ENCODE measurements at places on chromosomes 11 and 22.

DNA sequence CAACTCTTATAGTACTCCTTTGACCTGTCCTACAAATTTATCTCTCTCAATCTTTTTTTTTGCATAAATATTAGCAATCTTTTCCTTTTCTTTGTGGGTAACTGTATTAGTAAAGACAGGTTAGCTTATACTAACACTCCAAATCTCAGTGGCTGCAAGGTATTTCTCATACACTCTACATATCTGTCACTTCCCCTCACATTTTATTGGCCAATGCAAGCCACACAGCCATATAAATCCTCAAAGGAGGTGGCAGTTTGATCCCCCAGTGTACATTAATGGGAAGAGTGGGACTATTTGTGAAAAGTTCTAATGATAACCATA, 42.6 kb upstream of the EED start:
- no peak for DNase-seq

- DNase-seq: no peak
These were observed 73.9 kb downstream of the BDNF start for GRCh38 chr11:27626269-27626937.

DNA sequence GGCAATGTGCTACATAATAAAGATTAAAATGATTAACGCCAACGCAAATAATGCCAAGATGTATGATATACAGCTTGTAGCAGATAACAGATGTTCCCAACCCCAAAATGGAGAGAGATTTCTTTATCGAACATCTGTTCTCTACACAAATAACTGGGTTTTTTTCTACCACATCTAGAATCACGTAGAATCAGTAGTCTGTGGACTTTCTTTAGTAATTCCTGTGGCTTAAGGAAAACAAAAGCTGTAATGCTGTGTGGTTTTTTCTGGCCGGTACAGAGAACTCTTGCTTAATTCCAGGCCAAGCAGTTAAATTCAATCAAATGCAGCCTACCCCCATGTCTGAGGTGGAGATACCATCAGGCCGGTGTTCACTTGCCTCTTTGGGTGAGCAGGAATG, 303.4 kb downstream of the FAT3 start:
- DNase-seq: no peak

- DNase-seq: no peak
These were observed 868.5 kb downstream of the TBC1D22A start for GRCh38 chr22:47630741-47631534.

GRCh38 chr11:36109850-36110606, 166.2 kb downstream of the LDLRAD3 start:
- no peak for DNase-seq

DNA sequence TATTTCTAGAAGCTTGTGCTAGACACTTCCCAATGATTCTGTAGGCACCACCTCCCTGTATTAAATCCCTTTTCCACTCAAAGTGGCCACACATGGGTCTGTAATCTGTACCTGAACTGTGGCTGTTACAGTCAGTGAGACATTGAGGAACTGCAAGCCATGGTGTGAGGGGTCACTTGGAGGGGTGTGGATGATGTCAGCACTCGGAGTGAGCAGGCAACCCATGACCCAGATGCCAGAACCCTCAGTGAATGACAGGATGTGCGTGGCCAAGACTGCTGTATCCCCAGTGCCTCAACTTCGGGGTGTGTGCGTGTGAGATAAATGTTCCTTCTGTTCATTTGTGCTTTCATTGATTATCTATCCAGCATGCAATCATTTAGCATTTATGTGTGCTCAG, 14.7 kb upstream of the SHANK3 start:
- DNase-seq: no peak

DNA sequence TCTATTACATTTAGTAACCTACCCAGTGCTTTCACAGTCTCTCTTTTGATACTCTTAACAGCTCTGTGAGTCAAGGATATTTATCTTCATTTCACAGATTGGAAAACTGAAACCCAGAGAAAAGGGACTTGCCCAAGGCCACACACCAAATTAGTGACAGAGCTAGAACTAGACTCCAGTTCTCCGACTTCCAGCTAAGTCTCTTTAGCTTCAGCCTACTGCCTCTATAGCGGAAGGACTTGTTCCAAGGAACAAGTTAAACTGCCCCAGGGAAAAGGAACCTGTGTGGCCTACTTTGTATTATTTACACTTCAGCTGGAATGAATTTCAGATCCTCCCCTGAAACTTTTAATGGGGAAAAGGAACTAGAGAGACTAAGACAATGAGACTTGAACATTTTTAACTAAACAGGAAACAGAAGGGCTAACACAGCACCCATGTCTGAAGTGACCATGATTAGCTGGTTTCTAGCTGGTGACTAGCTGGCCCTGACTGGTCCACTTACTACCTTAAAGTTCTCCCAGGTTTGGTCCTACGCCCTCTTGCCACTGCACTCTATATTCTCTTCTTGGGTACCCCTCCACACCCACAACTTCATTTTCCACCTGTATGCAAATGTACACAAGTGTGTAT, 1.3 kb downstream of the LRRC51 start:
- no peak for DNase-seq

DNA sequence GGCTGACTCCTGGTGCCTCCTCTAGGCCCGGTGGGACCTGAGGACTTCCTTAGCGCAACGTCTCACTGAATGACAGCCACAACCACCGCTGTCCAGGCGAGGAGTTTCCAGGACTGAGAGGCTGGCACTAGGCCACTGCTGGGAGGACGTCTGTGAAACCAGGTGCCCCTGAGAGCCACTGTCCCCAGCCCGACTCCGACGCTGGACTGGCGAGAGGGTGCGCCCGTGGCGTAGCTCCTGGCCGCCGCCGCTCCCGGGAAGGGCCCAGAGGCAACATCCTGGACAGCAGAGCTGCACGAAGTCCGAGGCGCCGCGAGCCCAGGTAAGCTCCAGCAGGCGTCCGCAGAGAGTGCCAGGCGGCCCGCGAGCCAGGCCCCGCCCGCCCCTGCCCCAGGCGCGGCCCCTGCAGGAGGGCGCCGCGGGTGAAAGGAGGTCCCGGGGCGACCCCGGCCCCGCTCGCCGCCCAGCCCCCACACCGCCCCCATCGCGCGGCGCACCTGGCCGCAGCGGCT, 525 bp downstream of the DGCR2 start:
- DNase-seq: no peak

- DNase-seq: no peak
These were observed 207.2 kb upstream of the CTSC start for GRCh38 chr11:88544656-88545280.

DNA sequence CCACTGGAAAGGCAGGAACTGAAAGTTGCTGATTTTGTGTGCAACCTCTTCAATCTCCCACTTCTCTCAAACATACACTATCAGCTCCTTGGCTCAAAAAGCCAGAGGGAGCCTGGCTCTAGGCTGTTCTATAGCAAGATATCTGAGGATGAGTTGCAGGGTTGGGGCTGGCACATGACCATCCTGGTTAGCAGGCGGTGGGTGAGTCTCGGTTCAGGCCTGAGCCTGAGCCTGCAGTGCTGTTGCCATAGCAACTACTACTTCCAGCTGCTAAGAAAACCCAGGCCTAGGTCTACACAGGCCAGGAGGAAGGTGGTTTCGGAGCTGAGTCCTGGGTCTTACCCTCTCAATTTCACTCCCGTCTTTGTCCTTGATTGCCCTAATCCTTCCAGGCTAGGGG, 39.0 kb downstream of the CWC15 start:
- DNase-seq: no peak

- DNase-seq: no peak
These were observed 24.0 kb upstream of the RIC3 start for GRCh38 chr11:8192896-8193209.

DNA sequence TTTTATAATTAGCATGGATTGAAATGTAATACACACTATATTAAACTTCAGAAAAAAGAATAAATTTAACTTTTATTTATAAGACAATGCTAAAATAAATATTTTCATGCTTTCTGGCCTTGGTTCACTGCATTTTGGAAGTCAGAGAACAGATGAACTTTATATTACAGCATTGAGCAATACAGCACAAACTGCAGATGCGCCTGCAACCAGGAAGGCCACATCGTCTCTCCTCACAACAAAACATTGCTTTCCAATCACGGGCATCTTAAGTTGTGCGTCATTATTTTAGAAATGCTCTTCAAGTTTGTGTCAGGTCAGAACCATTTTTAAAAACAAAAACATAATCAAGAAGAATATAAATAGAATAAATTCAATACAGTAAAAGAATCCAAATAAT, 89.3 kb upstream of the CEP126 start:
- DNase-seq: no peak

DNA sequence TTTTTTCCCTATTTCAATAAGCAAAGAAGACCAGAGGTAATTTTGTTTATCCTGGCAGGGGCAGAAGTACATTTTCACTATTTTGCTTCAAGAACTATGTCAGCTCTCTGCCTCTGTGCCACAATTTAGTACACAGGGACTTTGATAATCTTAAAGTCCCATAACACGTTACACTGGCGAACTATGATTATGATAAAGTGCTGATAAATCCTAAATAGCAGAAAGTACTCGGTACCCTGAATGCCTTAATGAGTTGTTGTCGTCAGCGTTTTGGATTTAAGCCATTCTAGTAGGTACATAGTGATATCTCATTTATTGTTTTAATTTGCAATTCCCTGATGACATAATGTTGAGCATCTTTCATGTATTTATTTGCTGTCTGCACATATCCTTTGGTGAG, 16.6 kb upstream of the PHOX2A start:
- DNase-seq: no peak

- no peak for DNase-seq
These were observed 322.7 kb downstream of the BLID start for GRCh38 chr11:121793291-121793690.

- DNase-seq: no peak
These were observed 382.6 kb downstream of the INSC start for GRCh38 chr11:15497366-15497765.

DNA sequence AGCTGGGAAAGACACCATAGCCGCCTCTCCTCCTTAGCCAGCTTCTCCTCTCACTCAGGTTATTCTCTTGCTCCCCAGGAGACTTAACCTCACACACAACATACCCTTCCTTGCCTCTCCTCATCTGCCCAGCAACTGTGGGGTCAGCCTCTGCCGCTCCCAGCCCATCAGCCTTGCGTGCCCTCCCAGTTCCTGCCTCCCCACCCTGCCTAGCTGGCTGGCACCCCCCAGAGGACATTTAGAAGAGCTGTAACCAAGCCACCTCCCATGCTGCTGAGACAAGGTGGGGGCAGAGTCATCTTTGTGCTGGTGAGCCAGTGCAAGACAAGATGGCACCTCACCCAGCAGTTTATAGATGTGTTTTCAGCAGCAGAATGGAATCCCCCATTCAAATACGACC, 38.2 kb downstream of the TOM1 start:
- no peak for DNase-seq

DNA sequence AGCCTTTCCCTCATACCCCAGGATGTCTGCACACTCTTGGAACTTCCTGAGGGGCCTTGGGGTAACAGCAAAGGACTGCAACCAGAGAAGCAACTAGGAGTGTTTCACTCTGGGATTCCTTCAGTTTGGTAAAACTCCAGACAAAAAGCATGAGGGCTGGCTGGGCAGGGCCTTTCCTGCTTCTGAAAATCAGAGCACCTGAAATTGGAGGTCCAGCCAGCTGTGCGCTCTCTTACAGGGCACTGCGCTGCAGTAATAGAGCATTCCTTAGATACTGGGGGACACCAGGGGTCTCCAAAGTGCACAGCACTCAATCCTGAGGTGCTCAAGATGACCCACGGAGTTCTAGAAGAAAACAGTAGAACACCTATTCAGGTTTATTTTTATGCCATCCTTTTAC, 49.7 kb downstream of the PLEKHA7 start:
- no peak for DNase-seq

DNA sequence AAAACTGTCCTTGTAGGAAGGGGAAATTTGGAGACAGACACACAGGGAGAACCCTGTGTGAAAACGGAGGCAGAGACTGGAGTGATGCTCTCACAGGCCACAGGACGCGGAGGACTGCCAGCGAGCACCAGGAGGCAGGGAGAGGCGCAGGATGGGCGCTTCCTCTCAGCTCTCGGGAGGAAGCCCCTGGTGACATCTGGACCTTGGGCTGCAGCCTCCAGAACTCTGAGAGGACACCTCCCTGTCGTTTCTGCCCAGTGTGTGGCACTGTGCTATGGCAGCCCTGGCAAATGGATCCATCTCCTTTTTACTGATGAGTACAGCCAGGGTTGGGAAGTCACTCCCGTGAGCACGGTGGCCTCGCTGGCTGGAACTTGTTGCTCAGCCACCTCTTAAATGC, 73.9 kb downstream of the LRRC32 start:
- DNase-seq: no peak

DNA sequence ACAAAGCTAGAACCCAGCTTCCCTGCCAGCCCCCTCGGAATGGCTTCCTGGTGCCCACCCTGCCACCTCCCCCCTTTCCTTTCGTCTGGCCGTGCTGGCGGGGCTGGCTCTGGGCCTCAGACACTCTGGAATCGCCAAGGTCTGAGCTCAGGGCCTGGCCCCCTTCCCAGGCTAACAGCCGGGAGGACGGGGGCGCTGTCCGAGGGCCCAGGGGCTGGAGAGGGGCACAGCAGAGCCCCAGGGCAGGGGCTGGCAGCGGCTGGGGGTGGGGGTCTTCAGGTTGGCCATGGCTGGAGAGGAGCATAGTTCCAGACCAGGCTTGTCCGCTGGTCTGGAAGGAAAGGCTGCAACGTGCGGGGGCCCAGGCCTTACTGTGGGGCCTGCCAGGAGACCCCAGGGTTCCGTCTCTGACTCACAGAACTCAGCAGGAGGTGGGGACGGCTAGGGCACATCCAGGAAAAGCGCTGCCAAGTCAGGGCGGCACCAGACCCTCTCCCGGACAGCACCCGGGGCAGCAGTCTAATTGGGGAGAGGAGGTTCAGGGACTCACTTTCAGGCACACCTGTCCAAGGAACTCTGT, 861 bp upstream of the LTBP3 start:
- peak; percentile 43 for DNase-seq

GRCh38 chr11:109957000-109957399, 136.2 kb upstream of the ZC3H12C start:
- no peak for DNase-seq

GRCh38 chr11:94111660-94112059, 17.0 kb upstream of the PANX1 start:
- DNase-seq: no peak

- peak; percentile 56 for DNase-seq
These were observed 2.1 kb upstream of the MEI1 start for GRCh38 chr22:41697126-41697775.

GRCh38 chr11:6303661-6304060, 16.6 kb downstream of the CAVIN3 start:
- DNase-seq: no peak

Data from NCI-H226 (cell line).